Progenitor cell of endocrine pancreas (in vitro differentiated cells): ENCODE measurements at places on chromosomes 2 and 18.

GRCh38 chr18:35835833-35836232 lies 136.6 kb upstream of the RMP24 start:
- DNase-seq: no peak

GRCh38 chr2:238271061-238271554 lies 17.3 kb downstream of the PER2 start:
- no peak for DNase-seq

DNA sequence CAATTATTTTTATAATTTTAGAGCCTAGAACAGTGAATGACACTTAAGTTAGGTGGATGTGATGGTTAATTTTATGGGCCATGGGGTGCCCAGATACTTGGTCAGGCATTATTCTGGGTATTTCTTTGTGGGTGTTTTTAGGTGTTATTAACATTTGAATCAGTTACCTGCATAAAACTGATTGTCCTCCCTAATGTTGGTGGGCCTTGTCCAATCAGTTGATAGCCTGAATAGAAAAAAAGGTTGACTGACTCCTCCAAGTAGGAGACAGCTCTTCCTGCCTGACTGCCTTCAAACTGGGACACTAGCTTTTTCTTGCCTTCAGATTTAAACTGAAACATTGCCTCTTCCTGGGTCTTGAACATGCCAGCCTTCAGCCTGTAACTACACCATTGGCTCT lies 312.9 kb upstream of the FIGN start:
- no peak for DNase-seq

DNA sequence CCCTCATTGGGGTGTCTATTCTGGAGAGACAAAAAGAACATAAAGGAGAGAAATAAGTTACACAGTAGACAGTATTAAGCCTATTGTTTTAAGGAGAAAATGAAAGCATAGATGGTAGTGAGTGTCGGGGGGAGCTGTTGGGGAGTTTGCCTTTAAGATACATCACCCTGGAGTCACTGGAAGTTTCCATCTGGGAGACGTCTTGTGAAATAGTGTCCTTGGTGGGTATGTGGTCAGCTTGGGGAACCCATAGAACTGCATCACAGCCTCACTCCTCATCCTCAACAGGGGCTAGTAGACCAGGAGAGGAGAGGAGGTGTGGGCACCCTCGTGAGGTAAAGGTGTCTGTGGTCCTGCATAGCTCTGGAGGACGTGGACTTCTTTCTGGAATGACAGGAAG lies 60.6 kb downstream of the RNF144A start:
- no peak for DNase-seq

GRCh38 chr2:168641636-168642035 lies 160.8 kb upstream of the NOSTRIN start:
- DNase-seq: no peak

DNA sequence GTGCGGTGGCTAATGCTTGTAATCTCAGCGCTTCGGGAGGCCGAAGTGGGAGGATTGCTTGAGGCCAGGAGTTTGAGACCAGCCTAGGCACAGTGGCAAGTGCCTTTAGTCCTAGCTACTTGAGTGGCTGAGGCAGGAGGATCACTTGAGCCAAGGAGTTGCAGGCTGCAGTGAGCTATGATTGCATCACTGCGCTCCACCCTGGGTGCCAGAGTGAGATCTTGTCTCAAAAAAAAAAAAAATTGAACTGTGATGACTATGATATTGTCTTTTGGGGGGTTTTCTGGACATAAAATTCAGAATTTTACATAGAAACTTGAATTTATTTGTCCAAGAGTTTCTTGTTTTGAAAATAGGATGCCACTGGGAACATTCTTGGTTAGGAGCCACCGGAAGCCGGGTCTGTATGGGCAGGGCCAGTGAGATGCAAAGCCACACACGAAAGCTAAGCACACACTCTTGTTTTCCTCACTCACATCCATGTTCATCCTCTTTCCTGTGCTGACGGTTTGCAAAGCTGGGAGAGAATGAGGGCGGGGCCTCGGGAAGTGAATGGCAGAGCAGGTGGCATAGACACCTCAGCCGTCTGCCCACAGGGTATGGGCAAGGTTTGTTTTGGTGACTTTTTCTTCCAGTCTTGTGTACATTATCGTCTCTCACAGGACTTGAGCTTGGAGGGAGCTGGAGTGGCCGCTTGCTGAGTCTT lies 12.6 kb downstream of the AGAP1 start:
- no peak for DNase-seq

- DNase-seq: no peak
Observed at GRCh38 chr2:167048829-167049228, 160.5 kb downstream of the XIRP2 start.

GRCh38 chr18:67854340-67854739 lies 337.8 kb upstream of the DSEL start:
- DNase-seq: no peak

- DNase-seq: no peak
Observed at GRCh38 chr2:86416146-86416545, 25.0 kb upstream of the KDM3A start.

DNA sequence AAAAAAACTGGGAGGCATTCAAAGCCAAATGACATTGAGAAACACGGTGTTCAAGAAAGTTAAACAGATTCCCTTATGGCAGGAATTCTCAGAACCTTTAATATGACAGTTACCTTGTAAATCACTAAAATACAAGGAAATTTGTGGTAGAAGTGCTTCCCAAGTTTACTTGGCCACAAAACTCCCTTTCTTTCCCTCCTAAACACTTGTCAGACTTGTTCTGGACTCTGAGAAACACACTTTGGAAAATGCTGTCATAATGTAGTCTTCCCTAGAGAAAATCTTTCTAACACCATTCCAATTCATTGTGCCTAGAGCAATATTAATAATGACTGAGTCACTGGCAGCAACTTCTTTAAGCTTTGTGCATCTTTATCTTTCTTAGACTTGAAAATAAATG lies 140.4 kb downstream of the ANKRD44 start:
- no peak for DNase-seq

- peak; percentile 76 for DNase-seq
Observed at GRCh38 chr2:241950413-241951315, 81.1 kb downstream of the RTP5 start.

DNA sequence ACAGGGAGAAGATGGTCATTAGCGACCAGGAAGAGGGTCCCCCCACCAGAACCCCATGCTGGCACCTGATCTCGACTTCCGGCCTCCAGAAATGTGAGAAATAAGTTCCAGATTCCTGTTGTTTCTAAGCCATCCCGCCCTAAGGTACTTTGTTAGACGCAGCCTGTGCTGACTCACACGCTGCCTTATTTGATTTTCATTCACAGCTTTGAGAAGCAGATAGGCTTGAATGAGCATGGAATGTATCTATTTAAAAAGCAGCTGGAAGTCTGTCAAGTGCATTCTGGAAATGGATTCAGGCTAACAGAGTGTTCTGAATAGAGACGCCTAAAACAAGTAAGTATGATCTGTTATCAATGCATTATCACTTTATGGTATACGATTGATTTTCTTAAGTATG lies 8.3 kb upstream of the IL1R2 start:
- DNase-seq: no peak

GRCh38 chr2:25233916-25234605 lies 65.7 kb upstream of the POMC start:
- no peak for DNase-seq
